Esophagus squamous epithelium (tissue), 5 donors: ENCODE measurements at places on chromosomes 11 and 22.

GRCh38 chr11:121435132-121435531 is 17.0 kb upstream of the SORL1 start:
- DNase-seq = no peak

- no peak for DNase-seq
Observed at GRCh38 chr22:43824724-43825420, 12.8 kb upstream of the EFCAB6 start.

- no peak for DNase-seq
Observed at GRCh38 chr22:28710107-28710506, 30.5 kb upstream of the TTC28 start.

DNA sequence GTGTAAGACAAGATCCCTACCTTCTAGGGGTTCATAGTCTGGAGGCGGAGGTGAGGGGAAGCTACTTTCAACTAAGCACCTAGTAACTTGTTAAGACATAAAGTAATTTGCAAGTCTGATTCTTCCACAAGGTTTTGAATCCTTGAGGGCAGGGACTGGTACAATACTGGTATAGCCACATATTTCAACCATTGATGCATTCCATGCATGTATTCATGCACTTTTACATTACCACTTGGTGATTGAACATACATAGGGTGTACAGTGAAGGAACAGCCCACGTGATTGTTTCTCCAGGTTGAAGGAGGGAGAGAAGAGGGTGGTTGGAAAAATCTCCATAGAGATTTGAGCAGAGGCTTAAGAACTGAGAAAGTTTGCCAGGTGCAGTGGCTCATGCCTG is 62.0 kb upstream of the PAX6 start:
- no peak for DNase-seq

- DNase-seq = no peak
Observed at GRCh38 chr11:33936725-33937604, 45.1 kb upstream of the LMO2 start.

DNA sequence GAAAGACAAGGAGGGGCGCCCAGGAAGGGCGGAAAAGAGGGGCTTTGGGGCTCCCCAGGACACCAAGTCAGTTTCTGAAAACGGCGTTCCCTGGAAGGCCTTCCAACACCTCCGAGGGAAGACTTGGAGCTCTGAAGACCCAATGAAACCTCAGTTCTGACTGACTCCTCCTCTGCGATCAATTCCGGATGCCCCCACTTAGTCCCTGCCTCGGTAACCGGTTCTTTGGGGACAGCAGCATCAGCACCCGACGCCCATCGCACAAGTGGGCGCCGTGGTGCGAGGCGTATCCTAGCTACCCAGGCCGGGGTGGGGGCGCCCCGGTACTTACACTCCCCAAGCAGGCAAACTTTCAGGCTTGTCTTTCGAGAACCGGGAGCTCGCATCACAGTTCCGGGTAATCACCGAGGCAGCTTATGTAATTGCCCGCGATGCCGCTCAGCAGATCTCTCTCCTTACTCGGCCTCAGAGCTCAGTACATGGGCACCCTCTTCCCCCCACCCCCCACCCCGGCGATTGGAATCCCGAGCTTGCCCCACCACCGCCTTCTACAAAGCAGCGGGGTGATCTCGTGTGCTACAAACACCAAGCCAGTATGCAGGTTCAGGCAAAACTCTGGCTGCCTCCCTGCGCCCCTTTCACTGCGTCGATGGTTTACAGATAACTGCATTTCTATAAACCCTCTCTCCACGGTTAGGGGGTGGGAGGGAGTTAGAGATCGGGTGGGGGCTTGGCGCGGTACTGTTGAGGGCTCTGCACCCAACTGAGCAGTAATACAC is 2.0 kb downstream of the TENM4 start:
- no peak for DNase-seq

GRCh38 chr22:37337204-37337943 is 55.1 kb downstream of the CYTH4 start:
- no peak for DNase-seq

DNA sequence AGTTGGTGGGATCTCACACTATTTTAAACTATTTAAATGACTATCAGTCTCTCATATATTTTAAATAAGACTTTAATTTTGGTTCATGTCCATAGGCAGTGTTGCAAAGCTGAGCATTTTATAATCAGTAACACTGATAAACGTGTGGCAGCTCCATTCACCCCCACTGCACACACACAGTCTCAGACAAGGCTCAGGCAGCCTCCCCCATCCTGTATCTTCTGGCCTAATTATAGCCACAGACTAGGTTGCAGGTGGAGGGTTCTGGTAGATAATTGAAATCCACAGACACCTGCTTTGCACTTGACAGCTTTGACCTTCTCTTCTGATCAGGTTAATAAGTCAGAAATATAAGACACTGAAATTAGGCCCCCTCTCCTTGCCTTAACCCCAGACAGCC is 118.5 kb upstream of the LDLRAD3 start:
- no peak for DNase-seq

GRCh38 chr22:30351226-30351625 is 5.5 kb downstream of the SF3A1 start:
- DNase-seq = no peak

GRCh38 chr11:1101318-1102089 is 26.8 kb downstream of the MUC2 start:
- DNase-seq = no peak

DNA sequence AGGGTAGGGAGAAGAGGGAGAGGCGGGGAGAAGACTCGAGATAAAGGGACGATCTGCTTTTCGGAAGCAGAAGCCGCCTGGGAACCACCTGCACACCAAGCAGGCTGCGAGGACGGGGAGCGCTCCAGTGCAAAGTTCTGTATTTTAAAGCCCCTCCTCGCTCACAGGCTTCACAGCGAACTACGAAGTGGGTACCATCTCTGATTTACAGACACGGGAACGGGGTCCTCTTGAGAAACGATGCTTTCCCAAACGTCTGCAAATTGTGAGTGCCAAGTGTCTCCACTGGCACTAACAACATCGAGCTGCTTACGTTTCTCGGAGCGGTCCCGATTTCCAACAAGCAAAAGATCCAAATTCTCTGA is 700 bp upstream of the STX3 start:
- DNase-seq = no peak
